ENCODE measurements at places on chromosomes 2 and 18.
A peak's percentile ranks its signal among the peaks of the same experiment; 100 is the strongest.

GRCh38 chr2:65383541-65384488 lies 48.6 kb downstream of the SPRED2 start:
- DNase-seq = peak; percentile 42

DNA sequence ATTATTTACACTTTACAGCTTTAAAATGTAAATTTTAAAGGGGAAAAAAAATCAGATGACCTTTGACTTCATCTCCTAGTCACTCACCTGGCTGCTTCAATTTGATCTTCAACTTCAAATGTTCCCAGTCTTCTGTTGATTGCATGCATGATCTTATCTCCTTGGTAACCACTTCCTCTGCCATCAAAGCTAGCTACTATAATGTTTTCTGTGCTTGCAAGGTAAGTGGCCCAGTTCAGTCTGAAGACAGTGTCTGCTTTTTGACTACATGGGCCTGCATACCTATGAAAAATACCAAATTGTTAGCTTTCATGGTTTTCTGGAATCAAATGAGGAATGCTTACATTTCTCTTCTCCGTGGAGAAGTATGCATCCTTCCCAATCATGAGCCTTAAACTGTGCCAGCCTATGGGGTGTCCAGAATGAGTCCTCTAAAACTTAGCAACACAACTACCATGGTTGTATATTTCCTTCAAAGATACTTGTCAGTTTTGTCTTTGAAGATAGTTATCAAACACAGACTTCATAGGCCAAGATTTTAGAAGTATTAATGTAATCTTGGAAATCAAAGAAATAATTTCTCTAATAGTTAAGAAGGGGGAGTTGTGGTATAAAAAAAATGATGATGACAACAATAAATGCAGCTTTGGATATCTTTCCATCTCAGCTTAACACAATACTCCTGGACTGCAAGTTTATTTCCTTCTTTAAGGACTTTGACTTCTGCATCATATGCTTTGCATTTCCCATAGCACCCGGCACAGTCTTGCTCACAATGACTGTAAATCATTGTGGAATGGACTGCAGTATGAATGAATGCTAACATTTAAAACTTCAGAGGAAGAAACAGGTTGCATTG lies 62.1 kb downstream of the DPP4 start:
- no peak for DNase-seq

DNA sequence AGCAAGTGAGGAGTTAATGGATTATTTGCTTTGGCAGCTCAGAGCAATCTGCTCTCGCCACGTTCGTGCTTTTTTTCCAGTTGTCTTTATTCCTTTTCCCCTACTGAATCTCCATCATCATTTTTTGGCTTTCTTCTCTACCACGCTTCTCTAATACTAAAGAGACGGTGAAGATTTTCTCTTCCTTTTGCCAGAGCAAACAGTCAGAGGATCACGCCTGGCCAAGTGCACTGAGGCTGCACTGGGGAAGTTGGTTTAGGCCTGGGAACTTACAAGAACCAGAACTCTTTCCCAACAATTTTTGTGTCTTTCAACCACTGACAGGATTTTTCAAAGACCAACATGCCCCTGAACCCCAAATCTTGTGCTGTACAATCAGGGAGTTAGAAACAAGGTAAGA lies 172.3 kb downstream of the PID1 start:
- no peak for DNase-seq

- DNase-seq = no peak
Observed at GRCh38 chr18:58481321-58482180, 147.3 kb downstream of the ALPK2 start.

- no peak for DNase-seq
Observed at GRCh38 chr2:157631861-157632260, 3.2 kb upstream of the ACVR1C start.

DNA sequence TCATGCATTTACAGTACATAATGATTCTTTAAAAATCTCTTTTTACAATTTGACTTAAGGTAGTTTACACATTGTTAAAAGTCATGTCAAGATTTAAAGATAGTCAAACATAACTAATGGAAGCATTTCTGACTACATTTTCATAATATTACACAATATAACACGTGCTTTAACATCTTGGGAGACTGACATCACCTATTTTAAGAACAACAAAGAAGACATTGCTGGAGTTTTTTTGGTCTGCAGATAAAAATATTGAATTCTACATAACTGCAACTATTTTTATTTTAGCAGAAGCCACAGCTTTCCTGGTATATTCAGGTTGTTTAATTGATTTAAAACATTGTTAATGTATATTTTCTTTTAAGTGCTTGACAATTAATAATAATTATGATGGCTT lies 65.7 kb downstream of the UBR3 start:
- no peak for DNase-seq

DNA sequence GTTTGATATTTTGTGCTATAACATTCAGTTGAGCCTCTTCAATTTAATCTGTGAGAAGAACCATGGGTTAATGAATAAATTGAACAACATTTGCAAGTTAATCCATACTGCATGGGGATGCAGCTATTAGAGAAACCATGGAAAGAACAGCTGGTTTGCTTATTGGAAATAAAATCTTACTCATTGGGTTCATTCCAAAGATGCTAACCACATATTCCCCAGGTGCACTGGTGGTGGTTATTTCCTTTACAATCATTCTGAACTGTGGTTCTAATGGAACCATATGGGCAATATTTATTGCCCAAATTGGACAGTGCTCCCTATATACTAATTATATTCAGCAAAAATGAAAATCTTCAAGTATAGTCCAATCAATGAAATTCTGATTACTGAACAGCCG lies 1200.4 kb upstream of the CDH2 start:
- no peak for DNase-seq

DNA sequence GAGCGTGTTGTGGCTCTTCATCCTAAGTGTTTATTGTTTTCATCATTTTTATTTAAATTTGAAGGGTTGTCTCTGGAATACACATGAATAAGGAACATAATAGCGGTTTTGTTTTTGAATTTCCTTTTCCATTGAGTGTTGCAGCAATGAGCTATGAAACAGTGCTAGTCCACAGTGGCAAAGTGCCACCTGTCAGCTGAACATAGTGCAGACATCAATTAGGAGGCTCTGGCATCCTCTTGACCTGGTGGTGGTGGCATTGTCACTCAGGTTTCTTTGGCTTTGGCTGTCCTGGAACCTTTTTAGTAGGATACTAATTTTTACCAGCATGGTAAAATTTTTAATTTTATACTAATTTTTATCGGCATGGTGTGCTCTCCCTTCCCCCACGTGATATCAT lies 63.2 kb downstream of the UGGT1 start:
- DNase-seq = no peak

DNA sequence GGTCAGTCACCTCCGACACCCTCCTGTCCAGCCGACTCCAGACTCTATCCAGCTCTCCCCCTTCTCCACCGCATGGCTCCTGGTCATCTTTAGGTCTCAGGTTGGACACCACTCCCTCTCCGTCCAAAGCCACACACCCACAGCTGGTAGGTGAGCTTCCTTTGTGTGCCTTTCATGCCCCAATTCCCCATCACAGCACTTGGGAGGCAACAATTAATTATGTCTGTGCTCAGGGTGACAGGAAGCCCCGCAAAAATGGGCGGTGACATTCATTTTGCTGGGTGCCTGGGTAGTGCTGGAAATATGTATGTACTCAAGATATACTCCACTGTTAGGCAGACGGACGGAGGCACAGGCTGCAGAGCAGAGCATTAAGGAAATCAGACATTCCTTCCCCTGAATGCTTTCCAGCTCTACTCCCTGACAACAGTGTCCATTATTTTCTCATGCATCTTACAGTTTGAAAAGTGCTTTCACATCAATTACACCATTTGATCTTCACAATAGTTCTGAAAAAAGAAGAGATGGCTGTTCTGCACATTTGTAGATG lies 13.1 kb downstream of the EPB41L3 start:
- no peak for DNase-seq

- DNase-seq = peak; percentile 70
Observed at GRCh38 chr2:170716851-170717598, 1.9 kb downstream of the SP5 start.

- DNase-seq = peak; percentile 59
Observed at GRCh38 chr18:77208964-77209363, 40.7 kb upstream of the GALR1 start.

GRCh38 chr2:72794572-72794971 lies 31.3 kb downstream of the EXOC6B start:
- no peak for DNase-seq

- DNase-seq = no peak
Observed at GRCh38 chr2:7358865-7359447, 441.7 kb downstream of the RNF144A start.

DNA sequence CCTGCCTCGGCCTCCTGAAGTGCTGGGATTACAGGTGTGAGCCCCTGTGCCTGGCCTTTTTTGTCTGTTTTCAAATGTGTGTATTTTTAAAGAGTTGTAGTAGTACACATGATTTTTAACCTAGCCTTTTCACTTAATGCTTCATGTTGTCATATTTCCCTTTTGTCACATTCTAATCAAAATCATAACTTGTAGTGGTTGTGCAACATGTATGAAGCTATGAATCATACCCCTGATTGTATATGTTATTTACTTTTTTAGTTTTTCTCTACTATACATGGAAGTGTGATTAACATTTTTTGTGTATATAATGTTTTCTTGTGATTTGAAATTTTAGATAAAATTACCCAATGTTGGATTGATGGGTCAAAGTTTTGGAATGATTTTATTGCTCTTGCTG lies 8.5 kb downstream of the GEN1 start:
- no peak for DNase-seq

GRCh38 chr2:68925295-68925896 lies 27.3 kb downstream of the GKN2 start:
- peak; percentile 68 for DNase-seq

DNA sequence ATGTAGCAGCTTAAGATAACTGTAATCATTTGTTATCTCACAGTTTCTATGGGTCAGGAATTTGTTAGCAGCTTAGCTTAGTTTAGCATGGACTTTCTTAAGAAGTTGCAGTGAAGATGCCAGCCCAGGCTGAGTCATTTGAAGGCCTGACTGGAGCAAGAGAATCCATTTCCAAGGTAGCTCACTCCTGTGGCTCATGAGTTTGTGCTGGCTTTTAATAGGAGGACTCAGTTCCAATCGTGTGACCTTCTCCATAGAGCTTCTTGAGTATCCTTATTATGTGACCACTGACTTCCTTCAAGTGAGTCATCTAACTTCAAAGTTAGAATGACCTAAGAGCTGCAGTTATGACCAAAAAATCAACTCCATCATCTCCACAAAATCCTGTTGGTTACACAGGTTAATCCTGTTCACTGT lies 1.4 kb downstream of the GPATCH11 start:
- peak; percentile 41 for DNase-seq

GRCh38 chr2:105697781-105698449 lies 46.8 kb upstream of the NCK2 start:
- no peak for DNase-seq

DNA sequence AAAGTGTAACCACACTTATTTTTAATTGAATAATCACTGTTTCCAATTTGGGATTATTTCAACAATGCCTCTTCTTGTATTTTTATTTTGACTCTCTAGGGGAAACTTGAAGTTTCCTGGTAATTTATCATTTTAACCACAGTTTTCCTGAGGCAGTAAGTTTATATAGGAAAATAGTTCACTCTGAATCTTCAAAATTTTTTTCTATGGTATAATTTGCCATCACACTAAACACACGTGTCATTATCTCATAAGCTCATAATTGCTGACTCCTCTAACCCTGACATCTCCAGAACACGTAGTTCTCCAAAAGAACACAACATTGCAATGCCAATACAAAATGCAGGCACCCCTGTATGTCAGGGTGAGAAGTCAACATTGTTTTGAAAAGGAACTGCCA lies 102.2 kb upstream of the FZD7 start:
- DNase-seq = no peak

GRCh38 chr2:174124181-174124580 lies 124.2 kb downstream of the OLA1 start:
- DNase-seq = no peak

GRCh38 chr2:144801766-144802165 lies 281.8 kb upstream of the ZEB2 start:
- DNase-seq = no peak

GRCh38 chr2:86825693-86826381 lies 35.1 kb upstream of the CD8A start:
- no peak for DNase-seq

GRCh38 chr2:134020608-134021007 lies 233.3 kb upstream of the MGAT5 start:
- no peak for DNase-seq

- DNase-seq = peak; percentile 89
Observed at GRCh38 chr2:218272531-218273212, 2.4 kb downstream of the PNKD start.
